ENCODE measurements at places on chromosomes 2 and 18.

DNA sequence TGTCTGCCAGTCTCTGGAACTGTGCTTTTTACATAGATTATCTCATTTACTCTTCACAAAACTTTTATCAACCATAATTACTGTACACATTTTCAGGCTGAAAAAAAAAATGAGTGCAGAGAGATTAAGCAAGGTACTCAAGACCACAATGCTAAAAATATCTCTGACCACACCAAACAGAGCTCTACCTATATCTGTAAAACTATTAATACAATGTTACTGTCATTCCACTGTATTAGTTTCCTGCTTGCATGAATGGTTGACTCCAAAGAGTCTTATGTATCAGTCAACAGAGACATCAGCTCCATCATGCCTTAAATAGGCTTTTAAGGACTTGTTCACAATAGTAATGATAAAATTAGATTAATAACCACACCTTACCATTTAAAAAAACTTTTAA, 134.7 kb upstream of the CCDC150 start:
- peak; percentile 24 for DNase-seq

DNA sequence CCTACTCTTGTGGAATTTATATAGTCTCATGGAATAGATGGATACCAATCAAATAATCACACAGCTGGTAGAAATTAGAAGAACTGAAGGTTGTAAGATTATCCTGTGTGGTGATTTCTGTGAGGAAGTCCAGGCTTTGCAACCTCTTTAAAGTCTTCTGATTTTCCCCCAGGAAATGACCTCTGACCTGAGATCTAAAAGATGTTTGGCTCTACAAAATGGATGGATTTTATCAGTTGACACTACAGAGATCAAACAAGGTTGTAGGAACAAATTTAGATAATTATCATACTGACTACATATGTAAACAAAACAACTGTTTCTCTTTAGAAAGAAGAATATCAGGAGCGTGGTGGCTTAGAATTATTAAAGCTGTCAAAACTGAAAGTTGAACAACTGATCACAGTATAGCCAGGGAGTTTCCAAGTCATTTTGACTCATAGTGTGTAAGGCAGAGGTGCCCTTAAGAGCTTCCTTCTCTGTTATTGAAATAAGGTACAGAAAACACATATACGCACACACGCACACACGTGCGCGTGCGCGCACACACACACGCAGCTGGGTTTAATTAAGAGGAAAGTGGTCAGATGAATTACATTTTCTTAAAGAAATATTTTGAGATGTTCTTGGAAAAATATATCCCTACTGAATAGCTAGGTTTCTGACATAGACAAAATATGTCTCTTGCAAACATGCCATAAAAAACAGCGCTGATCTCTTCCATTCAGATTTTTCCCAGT, 35.5 kb upstream of the PELI1 start:
- DNase-seq, result peak; percentile 56

DNA sequence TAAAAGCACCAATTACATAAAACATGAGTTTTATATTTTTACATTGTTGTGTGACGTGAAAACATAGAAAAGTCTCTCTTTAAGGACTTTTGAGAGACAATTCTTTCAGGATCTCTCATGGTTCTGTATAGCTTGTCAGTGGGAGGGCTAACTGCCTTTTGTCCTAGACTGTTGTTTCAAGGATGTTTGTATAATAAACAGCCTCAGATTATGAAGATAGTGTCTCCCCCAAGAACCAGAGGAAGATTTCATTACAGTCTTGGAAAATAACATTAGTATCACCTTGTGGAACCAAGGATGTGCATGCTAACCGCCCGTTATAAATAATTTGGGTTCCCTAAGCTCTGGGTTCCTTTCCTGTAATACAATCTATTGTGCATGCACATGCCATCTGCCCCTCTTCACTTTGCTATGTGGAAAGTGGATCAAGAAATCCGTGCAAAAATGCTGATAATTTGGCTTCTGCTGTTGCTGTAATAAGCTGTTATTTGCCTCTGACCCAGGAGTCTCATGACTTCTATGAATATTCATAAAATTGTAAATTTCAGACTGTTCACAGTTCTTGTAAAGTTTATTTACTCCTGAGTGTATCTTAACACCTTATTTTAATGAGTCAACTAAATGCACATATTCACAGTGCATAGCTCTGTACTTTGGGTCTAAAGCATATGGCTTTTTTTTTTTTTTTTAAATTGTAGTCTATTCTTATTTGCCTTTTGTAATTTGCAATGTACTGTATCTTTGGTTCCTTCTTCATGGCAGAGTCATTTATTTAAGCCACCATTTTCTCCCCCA, 265.5 kb downstream of the PTH2R start:
- no peak for DNase-seq

- DNase-seq, result no peak
Measured at GRCh38 chr2:203427061-203427460, 98.9 kb downstream of the ABI2 start.

DNA sequence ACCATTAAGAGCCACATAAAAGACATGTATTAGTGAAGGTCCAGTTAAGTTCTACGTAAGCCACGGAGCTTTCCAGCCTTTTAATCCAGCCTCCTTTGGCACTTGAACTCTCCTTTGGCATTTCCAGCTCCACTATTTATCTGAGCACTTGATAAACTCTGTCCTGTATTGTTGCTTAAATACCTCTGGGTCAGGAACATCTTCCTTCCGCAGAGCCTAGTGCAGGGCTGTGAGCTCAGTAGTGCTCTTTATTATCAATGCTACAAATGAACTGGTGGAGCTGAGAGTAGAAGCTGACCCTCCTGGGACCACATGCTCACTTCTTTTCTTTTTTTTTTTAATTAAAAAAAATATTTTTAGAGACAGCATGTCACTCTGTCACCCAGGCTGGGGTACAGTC, 4.9 kb downstream of the STPG4 start:
- no peak for DNase-seq

DNA sequence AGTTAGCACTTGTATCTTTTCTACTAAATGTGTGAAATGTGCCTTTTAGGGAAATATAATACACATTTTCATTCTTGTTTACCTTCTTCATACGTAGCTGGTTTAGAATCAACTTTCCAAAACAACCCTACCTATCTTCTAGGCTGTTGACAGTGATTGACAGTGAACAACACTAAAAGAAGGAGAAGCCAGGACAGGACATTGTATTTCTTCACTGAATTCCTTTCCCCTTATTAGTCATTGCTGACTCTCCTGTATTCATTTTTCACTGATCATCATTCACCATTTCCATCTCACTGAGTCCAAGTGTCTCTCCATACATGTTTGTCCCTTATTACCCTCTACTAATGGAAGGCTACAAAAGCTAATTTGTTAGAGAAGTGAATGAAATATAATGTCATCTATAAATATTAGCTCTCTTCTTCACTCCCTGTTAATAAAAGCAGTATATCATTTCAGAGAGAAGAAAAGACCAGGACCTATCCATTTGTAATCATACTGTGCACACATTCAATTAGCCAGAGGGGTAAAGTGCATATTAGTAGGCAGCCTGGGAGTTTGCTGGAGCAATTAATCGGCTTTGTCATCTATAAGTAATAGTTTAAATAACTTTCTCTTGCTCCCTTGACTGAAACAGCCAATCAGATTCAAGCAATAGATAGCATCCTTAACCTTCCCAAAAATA, 192.5 kb upstream of the FOSL2 start:
- no peak for DNase-seq

- DNase-seq, result no peak
Measured at GRCh38 chr18:23462876-23463275, 9.8 kb downstream of the RIOK3 start.

- DNase-seq, result no peak
Measured at GRCh38 chr2:70141902-70142589, 48.8 kb downstream of the C2orf42 start.

- no peak for DNase-seq
Measured at GRCh38 chr2:192628017-192628416, 433.3 kb upstream of the TMEFF2 start.

DNA sequence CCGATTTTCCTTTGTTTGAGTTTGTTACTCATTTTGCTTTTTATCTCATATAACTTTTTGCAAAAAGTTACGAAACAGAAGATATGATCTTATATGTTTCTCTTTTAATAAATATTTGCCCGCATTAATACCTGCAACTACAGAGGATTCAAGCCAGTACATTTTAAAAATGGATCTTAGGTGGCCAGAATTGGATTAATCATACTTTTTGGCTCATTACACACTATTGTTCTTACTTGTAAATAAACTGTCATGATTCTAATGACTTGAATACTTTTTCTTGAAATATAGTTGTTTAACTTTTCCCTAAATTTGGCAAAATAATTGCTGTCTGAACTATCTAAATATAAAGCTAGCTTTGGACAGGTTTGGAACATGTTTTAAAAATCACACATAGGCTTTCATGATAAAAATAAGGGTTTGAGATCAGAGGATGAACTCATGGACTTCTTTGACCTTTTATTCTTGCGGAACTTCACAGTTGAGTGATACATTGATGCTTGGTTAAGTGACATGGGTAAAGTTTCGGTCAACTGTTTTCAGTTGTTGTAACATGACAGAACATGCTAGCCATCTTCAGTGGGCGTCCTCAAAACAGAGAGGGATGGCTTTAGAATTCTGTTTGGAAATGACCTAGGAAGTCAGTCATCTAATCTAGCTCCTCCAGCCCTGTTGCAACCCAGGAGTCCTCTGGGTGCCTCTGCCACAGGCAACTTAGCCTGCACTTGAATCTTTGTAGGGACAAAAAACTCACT, 44.5 kb downstream of the LTBP1 start:
- DNase-seq, result no peak

GRCh38 chr2:98446850-98447249, 2.2 kb downstream of the INPP4A start:
- no peak for DNase-seq

- DNase-seq, result no peak
Measured at GRCh38 chr2:26251893-26252292, 7.2 kb downstream of the HADHB start.

- peak; percentile 32 for DNase-seq
Measured at GRCh38 chr18:37564711-37565100, 892 bp downstream of the CELF4 start.

DNA sequence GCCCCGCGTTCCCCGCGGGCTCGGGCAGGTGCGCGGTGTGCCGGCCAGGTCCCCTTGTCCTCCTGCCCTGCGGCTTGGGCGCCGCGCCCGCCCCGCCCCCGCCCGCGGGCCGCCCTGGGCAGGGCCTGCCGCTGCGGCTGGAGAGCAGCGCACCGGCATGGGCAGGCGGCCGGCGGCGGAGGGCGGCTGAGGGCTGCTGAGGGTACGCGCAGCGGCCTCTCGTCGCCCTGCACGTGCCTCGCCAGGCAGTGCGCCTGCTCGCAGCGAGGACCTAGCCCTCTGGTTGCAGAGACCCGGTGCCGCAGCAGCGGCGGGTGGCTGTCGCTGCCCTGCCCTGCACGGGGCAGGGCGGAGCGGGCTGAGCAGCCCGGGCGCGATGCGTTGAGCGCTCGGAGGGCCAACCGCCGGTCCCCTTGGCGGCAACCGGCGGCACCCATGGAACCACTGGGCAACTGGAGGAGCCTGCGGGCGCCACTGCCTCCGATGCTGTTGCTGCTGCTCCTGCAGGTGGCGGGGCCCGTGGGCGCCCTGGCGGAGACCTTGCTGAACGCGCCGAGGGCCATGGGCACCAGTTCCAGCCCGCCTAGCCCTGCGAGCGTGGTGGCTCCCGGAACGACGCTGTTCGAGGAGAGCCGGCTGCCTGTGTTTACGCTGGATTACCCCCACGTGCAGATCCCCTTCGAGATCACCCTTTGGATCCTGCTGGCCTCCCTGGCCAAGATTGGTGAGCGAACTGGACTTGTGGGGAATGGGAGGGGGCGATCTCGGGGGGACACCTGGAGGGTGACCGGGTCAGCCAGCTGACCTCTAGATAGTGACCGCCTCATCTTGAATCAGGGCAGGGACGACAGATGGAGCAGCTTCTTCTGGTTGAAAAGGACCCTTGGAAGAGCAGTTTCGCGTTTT, at the start of gene SLC9A2:
TSS of gene SLC9A2 (plus strand) at position 140 of the 906 bp plus-strand sequence. CDS start at position 436, 296 bp downstream.
- peak; percentile 41 for DNase-seq

- no peak for DNase-seq
Measured at GRCh38 chr2:156673333-156673615, 237.1 kb downstream of the GPD2 start.

DNA sequence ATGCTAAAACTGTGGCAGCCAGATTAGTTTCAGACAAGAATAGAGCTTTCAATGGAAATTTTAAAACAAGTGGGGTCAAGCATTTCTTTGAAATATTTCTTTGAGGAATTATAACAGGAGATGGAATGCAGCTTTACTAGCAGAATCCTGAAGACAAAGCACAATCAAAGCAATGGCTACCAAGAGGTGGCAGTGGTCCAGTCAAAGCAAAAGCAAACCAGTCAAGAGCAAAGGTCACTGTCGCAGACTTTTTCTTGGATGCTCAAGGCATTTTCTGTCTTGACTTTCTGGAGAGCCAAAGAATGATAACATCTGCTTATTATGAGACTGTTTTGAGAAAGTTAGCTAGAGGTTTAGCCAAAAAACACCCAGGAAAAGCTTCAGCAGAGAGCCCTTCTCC, 351.2 kb upstream of the DLGAP1 start:
- no peak for DNase-seq

DNA sequence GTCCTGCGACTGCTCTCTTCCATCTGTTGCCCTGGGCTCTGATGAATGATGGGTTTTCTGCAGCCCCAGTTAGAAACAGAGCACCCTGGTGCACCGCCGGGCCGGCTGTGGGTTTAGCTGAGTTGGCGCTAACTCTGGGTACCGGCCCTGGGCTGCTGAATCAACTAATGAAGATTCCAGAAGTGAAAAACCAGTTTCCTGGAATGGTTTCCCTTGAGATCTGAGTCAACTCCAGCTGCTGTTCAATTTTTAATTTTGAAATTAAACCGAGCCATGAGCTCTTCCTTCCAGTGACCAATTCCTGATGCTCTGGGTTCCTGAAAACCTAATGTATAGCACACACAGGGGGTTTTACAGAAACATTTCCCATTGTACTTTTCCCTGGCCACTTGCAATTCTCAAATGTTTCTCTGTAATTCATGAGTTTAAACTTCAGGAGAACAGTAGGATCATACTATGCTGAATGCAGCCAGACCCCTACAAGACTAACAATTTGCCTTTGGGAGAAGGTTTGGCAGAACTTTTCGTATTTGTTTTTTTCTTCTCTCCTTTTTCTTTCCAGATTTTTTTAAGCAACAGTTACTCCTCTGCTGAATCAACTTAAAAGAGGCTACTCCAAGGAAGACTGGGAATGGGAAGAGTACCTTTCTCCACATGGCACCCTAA, 5.5 kb downstream of the COL6A3 start:
- no peak for DNase-seq

GRCh38 chr2:236794176-236794957, 224.7 kb downstream of the ACKR3 start:
- no peak for DNase-seq

DNA sequence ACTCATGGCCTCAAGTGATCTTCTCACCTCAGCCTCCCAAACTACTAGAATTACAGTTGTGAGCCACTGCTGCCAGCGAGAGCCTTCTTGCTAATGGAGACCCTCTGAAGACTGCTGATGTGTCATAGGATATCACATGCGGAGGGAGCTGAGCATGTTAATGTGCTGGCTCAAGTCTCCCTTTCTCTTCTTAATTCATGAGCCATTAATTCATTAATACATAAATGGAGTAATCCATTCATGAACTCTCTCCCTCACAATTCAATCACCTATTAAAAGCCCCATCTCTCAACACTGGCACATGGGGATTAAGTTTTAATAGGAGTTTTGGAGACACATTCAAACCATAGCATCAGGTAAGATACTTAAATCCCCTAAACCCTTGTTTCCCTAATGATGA, 54.8 kb downstream of the SYT4 start:
- DNase-seq, result no peak

Data from GM20000 (cell line).